ENCODE measurements at places on chromosomes 5 and 9.

DNA sequence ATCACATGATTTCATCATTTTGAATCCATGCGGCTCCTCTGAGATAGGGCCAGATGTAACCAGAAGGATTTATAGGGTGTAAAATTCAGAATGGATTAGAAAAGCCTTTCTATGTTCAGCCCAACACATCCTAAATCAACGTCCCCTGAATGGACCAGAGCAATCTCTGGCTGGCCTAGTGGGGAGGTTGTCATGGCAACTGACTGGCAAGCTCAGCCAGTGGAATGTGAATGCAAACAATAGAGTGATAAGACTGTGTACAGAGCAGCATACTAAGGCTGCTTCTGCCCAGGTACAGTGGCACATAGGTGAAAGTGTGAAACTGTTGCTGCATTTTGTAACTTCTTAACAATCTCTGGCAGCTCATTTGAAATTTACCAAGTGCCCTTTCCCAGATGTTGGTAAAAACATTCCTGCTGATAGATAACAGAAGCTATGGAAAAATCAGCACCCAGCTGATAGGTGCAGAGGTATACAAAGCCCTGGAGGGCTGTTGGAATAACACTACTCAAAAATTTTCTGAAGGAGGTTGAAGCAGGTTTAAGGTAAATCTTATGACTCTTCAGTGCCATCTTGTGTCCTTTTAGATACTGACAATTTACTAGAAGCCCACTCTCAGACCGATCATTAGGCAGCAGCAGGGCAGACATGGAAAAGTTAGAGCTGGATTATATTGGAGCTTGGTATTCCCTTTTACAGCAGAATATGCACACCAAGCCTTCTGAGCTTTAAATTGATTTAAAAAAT is 267.2 kb downstream of the RAB3C start:
- no peak for DNase-seq

- DNase-seq = no peak
These were observed 75.9 kb downstream of the DAP start for GRCh38 chr5:10685115-10685521.

DNA sequence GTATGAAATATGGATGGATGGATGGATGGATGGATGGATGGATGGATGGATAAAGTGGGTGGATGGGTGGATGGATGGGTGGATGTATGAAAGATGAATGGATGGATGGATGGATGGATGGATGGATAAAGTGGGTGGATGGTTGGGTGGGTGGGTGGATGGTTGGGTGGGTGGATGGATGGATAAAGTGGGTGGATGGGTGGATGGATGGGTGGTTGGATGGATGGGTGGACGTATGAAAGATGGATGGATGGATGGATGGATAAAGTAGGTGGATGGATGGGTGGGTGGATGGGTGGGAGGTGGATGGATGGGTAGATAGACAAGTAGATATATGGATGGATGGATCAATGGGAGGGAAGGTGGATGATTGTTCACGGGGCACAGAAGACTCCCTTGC is 19.0 kb downstream of the UNC5A start:
- DNase-seq = no peak

GRCh38 chr5:6739603-6740002 is 26.4 kb downstream of the TENT4A start:
- no peak for DNase-seq

GRCh38 chr9:86298873-86299272 is 16.5 kb upstream of the ISCA1 start:
- no peak for DNase-seq

DNA sequence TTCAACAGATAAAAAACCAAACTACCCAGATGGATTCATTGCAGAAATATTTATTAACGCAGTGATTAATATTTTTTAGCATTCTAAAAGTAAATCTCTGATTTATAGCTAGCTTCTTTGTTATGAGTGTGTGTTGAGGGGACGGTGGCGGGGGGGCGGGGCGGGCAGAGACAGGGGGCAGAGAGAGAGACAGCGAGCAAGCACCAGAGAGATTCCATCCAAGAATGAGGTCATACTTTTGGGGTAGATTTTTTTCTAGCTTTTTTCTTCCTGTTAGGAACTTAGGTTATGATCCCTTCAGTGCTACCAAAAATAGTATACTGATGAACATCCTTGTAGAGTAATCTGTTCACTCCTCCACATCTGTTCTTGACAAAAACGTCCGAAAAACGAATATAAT is 500 bp upstream of the ZNF883 start:
- no peak for DNase-seq

GRCh38 chr5:96447949-96448348 is 14.9 kb upstream of the PCSK1 start:
- no peak for DNase-seq

- no peak for DNase-seq
These were observed 1628.7 kb downstream of the MAT2B start for GRCh38 chr5:165134155-165134554.

GRCh38 chr9:14135421-14135820 is 178.5 kb downstream of the NFIB start:
- DNase-seq = no peak

- DNase-seq = no peak
These were observed 78.0 kb downstream of the ISOC1 start for GRCh38 chr5:129172580-129172979.

GRCh38 chr9:99255651-99256050 is 33.6 kb downstream of the SEC61B start:
- DNase-seq = no peak

DNA sequence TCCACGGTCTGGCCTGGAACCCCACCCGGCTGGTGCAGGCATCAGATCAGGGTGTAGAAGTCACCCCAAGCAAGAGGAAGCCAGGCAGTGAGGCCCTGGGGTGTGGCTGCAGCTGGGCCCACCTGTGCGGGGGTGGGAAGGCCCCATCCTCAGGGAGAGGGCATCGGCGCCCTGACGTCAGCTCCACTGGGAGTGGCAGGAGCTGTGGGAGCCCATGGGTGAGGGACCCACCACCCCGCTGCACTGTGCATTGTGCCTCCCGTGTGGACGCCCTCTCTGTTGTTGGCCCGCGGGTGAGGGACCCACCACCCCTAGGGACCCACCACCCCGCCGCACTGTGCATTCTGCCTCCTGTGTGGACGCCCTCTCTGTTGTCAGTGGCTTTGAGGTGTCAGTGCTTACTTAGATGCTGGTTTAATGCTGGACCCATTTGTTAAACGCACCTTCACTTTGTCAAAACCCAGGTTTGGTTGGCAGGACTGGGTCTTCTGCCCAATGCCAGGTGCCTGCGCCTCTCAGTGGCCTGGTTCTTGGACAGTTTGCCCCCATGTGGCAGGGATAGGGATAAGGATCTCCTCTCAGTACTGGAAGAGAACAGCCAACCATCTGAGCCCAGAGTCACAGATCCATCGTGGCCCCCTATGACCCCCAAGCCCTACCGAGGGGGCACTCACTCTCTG is 6.9 kb upstream of the EXOC3 start:
- DNase-seq = no peak

GRCh38 chr5:88269222-88269771 is 652 bp upstream of the TMEM161B start:
- DNase-seq = no peak

DNA sequence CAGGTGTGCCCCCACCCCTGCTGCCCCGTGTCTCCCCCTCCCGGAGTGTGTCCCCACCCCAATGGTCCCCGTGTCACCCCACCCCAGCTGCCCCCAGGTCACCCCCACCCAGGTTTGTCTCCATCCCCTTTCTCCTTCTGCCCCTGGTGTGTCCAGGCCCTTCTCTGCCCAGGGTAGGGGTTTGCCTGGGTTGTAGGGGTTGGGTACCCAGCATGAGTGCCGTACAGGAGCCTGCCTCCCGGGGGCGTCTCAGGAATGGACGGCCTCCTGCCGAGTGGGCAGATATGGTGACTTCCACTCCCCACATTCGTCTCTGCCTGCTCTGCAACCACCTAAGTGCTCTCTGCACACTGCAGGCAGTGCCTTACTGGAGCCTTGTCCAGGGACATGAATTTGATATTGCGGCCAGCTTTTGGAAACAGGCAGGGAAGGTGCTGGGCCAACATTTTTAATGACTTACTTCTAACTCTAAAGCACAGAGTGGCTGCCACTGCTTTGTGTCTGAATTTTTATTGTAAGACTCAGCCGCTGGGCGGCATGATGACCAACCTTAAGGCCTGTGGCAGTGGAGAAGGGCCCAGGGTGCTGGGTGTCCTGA is 6.7 kb downstream of the LRRC14B start:
- no peak for DNase-seq

- no peak for DNase-seq
These were observed 1.4 kb downstream of the PCDHA13 start for GRCh38 chr5:140883373-140883772.

DNA sequence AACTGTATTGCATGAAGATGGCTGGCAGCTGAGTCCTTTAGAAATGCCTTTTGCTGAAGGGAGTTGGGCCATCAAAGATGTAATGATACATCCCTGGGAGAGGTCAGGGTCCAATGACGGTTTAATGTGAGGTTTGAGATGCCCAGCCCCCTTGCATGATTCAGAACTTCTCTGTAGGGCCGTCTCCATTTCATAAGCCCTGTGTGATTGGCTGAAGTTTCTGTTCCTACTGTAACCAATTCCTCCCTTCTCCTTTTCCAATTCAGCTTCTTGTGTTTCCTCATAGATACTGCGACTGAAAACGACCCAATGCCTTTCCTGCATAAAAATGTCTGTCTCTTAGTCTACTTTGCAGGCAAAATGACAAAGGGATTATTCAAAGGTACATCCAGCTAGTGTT is 47.9 kb upstream of the ST8SIA4 start:
- no peak for DNase-seq

- DNase-seq = no peak
These were observed 72.5 kb upstream of the CACNA1B start for GRCh38 chr9:137804908-137805630.

GRCh38 chr5:10264604-10265003 is 14.5 kb downstream of the CCT5 start:
- DNase-seq = no peak

DNA sequence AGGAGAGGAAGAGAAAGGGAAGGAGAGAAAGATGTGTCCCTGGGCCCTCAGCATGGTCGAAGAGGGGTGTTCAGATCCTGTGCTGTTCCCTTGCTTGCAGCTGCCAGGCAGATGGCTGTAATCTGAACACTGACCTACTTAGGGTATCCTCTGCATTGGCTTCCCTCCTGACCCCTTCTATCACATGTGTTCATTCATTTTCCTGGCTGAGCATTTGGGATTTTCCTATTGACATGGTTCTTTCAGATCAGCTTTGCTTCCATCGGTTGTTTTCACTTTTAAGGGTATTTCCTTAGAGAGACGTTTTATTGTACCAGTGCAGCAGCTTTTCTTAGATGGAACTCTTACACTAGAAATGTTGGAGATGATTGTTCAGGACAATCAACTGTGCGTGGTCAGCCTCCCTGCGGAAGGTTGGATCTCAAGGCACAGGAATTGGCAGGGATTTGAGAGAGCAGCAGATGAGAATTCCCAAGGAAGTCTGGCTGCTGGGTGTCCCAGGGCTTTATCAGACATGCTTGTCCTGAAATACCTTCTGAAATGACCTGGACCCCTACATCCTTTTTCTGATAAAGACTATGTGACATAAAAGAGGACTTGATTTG is 26.0 kb downstream of the ACTBL2 start:
- DNase-seq = no peak

DNA sequence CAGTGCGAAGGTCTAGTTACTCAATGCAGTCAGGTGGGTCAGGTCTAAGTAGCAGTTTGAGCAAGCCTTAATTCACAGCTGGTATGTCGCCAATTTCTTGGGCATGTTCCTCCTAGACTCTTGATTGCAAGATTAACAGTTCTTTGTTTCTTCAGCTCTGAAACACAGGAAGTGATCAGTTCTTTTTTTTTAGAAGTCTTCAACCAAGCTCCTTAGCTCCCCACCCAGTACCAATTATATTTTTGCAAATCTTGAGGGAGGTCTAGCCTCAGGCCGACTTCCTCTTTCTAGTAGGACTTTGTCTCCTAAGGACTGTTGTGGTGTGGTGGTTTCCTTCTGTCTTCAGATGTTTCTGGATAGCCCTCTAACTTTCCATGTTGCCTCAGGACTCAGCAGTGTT is 2054.2 kb downstream of the MAT2B start:
- DNase-seq = no peak

DNA sequence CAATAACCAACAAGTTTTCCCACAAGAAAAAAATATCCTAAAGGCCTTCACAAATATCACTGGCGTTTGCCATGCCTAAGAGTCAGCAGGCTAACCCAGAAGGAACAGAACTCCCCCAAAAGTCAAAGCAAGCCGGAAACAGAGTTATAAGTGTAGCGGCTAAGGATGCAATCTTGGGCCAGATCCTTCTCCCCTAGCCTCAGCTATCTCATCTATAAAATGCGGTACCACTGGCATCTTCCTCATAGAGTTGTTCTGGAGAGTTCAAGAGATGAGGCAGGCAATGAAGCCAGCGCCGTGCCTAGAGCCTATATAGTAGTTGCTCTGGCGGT is 632 bp downstream of the DPM2 start:
- no peak for DNase-seq

- DNase-seq = no peak
These were observed 71.8 kb upstream of the ALDH1A1 start for GRCh38 chr9:73024601-73025034.

- peak; percentile 30 for DNase-seq
These were observed at the start of gene ASS1 for GRCh38 chr9:130444565-130445221. TSS of gene ASS1 (plus strand) at chr9:130444961. CDS start at chr9:130452229, 7,268 bp downstream.

- no peak for DNase-seq
These were observed 119.6 kb upstream of the IL12B start for GRCh38 chr5:159449925-159450324.

GRCh38 chr9:132833550-132834121 is 44.4 kb downstream of the AK8 start:
- DNase-seq = no peak

GRCh38 chr9:111411266-111411665 is 72.9 kb downstream of the ECPAS start:
- no peak for DNase-seq

DNA sequence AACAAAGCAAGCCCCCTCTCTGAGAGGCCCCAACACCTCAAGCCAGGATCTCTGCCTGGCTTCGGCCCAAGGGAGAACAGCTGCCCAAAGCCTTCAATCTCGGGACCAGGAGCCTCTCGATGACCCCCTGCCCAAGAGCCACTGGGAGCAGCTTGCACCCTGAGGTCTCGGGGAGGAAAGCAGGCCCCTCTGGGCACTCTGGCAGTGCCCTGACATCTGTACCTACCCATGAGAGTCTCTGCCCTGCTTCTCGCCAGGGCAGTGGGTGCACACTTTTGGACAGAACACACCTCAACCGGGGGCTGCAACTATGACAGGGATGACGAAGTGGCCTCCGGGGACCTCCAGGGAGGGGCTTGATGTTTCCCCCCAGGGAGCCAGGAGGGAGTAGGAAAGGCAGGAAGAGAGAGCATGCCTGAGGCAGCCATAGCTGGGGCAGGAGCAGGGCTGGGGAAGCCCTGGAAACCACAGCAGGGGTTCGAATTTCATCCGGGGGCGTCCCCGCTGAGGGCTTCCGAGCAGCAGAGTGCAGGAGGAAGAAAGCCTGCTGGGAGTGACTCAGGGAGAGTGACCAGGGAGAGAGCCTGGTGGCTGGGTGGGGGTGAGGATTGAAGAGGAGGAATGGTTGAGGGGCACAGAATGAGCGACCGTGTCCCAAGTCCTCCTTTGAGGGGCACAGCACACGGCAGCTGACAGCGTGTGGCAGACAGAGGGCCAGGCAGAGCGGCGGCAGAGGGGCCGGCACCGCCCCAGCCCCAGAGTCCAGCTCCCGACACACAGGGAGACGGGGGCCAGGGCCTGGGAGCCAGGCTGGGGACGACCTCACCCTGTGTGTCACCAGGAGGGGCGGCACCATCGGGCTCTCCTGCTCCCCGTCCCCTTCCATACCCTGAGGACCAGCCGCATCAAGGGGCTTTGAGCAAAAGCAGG is 1.8 kb downstream of the LPCAT1 start:
- DNase-seq = peak; percentile 7

GRCh38 chr5:131266370-131267060 is 2.7 kb downstream of the CDC42SE2 start:
- DNase-seq = peak; percentile 60
